ENCODE measurements at places on chromosomes 16 and 17. TPM values are rescaled to one million over a fixed set of nuclear protein-coding genes. Genes with fewer than 3 reads are reported as not detected.

The HOXB2 gene
- 12.8 TPM for polyA plus RNA-seq

The ADGRG1 gene
- polyA plus RNA-seq: 51.9 TPM

The NLRC3 gene
- polyA plus RNA-seq: 49.8 TPM

The SMIM36 gene
- not detected for polyA plus RNA-seq

The CCL17 gene
- not detected for polyA plus RNA-seq

The CES1 gene
- 4.9 TPM for polyA plus RNA-seq

The ABCA10 gene
- polyA plus RNA-seq: not detected

The DHODH gene
- polyA plus RNA-seq: 10.7 TPM

The TSPOAP1 gene
- polyA plus RNA-seq: 4.0 TPM

The HEXD gene
- 10.6 TPM for polyA plus RNA-seq

The SPNS3 gene
- polyA plus RNA-seq: 10.0 TPM

The MT1F gene
- 60.7 TPM for polyA plus RNA-seq

The USP43 gene
- polyA plus RNA-seq: 0.31 TPM

The SYNGR3 gene
- polyA plus RNA-seq: 2.1 TPM

The KRT24 gene
- not detected for polyA plus RNA-seq

The HOXB9 gene
- polyA plus RNA-seq: not detected

The IRF8 gene
- polyA plus RNA-seq: 2.1 TPM

The MPP3 gene
- polyA plus RNA-seq: not detected

The KLHL10 gene
- 0.24 TPM for polyA plus RNA-seq

The TMEM220 gene
- 1.4 TPM for polyA plus RNA-seq

The SEZ6L2 gene
- not detected for polyA plus RNA-seq

The CDK12 gene
- 5.6 TPM for polyA plus RNA-seq

The FASN gene
- polyA plus RNA-seq: 2.7 TPM

The OR3A3 gene
- not detected for polyA plus RNA-seq

The OTOP3 gene
- not detected for polyA plus RNA-seq

The SEPTIN12 gene
- polyA plus RNA-seq: not detected

The GGNBP2 gene
- polyA plus RNA-seq: 63.3 TPM

The MEIOB gene
- not detected for polyA plus RNA-seq

The HSD11B2 gene
- polyA plus RNA-seq: not detected

The EMC6 gene
- 119 TPM for polyA plus RNA-seq

The NPIPB4 gene
- polyA plus RNA-seq: 7.8 TPM

The CCL7 gene
- polyA plus RNA-seq: not detected

The METTL26 gene
- polyA plus RNA-seq: 97.4 TPM

The MFSD6L gene
- not detected for polyA plus RNA-seq

The ITFG1 gene
- polyA plus RNA-seq: 24.5 TPM

The MYL4 gene
- polyA plus RNA-seq: not detected

The TXNL4B gene
- 14.0 TPM for polyA plus RNA-seq

The TRPV2 gene
- 134 TPM for polyA plus RNA-seq

The ASB16 gene
- polyA plus RNA-seq: 0.10 TPM

The QRICH2 gene
- polyA plus RNA-seq: 0.22 TPM

The PIGW gene
- 11.4 TPM for polyA plus RNA-seq

The ZNF469 gene
- polyA plus RNA-seq: 0.23 TPM

The XAF1 gene
- 45.8 TPM for polyA plus RNA-seq

The BAIAP2 gene
- polyA plus RNA-seq: 6.6 TPM

The PIRT gene
- not detected for polyA plus RNA-seq

The TBKBP1 gene
- polyA plus RNA-seq: 1.8 TPM

The NPIPB2 gene
- polyA plus RNA-seq: 1.3 TPM

The ZG16 gene
- not detected for polyA plus RNA-seq

The KRTAP16-1 gene
- polyA plus RNA-seq: 0.58 TPM

The RPL23 gene
- polyA plus RNA-seq: 1,010 TPM

The SLC5A11 gene
- polyA plus RNA-seq: not detected

The SLC6A2 gene
- not detected for polyA plus RNA-seq

The CDYL2 gene
- 3.8 TPM for polyA plus RNA-seq
